ENCODE measurements at places on chromosomes 11 and 22. TPM values are rescaled to one million over a fixed set of nuclear protein-coding genes. Genes with fewer than 3 reads are reported as not detected.

GRCh38 chr11:87754685-87755084 is 420.6 kb downstream of the RAB38 start:
- no peak overlapping the region for H3K4me3 ChIP-seq
- no peaks in the 10 kb centered on the region for H3K27me3 ChIP-seq
- H3K27ac ChIP-seq, result no peak overlapping the region
- H3K36me3 ChIP-seq, result no peaks in the 10 kb centered on the region
- no peak for DNase-seq
- no peaks in the 10 kb centered on the region for H3K4me1 ChIP-seq

DNA sequence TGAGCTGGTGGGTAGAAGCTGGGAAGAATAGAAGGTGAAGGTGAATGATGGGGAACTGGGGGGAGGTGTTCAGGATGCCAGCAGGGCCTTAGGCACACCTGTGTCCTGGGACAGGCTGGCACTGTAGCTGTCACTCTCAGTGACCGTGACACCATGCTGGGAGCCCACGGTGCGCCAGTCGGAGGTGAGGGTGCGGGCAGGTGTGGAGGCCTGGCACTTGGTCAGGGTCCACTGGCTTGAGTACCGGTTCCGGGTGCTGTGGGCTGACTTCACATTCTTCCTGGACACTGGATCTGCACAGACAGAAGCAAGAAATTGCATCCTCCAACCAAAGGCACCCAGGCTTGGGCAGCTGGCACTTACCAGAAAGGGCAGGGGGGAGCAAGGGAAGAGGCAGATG is 103.8 kb downstream of the CEP164 start:
- peaks cover 8% of the 10 kb centered on the region for H3K27me3 ChIP-seq
- no peaks in the 10 kb centered on the region for H3K36me3 ChIP-seq
- H3K27ac ChIP-seq, result no peak overlapping the region
- DNase-seq, result no peak

- no peaks in the 10 kb centered on the region for H3K27me3 ChIP-seq
- no peak overlapping the region for H3K4me3 ChIP-seq
- no peaks in the 10 kb centered on the region for H3K36me3 ChIP-seq
- H3K4me1 ChIP-seq, result peaks cover 3% of the 10 kb centered on the region
- H3K27ac ChIP-seq, result no peak overlapping the region
Observed at GRCh38 chr22:17576470-17576869, 13.2 kb downstream of the SLC25A18 start.

Gene ME3
- total RNA-seq, result 49.6 TPM

DNA sequence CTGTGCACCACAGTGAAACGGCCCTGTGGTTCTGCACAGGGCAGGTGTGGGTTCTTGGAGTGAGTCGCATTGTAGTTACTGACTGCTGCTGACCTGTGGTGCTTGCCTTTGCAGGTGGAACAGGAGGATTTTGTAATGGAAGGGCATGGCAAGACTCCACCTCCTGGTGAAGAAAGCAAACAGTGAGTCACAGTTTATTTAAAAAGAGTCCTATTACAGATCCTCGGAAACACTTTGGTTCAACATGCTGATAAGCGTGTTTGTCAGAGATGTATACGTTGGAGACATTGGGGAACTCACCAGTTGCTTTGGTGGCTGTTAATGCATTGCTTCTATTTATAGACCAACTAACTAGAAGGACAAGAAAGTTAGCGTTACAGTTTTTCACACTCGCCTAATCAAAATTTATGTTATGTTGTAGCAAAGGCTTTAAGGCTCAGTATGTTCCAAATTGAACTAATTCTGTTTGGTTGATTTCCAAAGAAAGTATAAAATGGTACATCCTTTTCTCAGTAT is 21.7 kb upstream of the TNRC6B start:
- H3K27me3 ChIP-seq, result no peaks in the 10 kb centered on the region
- DNase-seq, result no peak
- no peaks in the 10 kb centered on the region for H3K4me1 ChIP-seq
- no peaks in the 10 kb centered on the region for H3K36me3 ChIP-seq

Gene GTSE1
- 29.7 TPM for total RNA-seq

Gene CSNK2A3
- 1.7 TPM for total RNA-seq

Gene RNF169
- 22.3 TPM for total RNA-seq

- DNase-seq, result peak; percentile 88
- H3K4me3 ChIP-seq, result no peak overlapping the region
- H3K27me3 ChIP-seq, result peaks cover 4% of the 10 kb centered on the region
- H3K4me1 ChIP-seq, result peaks cover 24% of the 10 kb centered on the region
Observed at GRCh38 chr11:2849994-2850770, 35.4 kb downstream of the CDKN1C start.

Gene C11orf24
- 19.9 TPM for total RNA-seq

Gene MYO7A
- total RNA-seq, result 0.97 TPM

Gene AMOTL1
- total RNA-seq, result 22.6 TPM

DNA sequence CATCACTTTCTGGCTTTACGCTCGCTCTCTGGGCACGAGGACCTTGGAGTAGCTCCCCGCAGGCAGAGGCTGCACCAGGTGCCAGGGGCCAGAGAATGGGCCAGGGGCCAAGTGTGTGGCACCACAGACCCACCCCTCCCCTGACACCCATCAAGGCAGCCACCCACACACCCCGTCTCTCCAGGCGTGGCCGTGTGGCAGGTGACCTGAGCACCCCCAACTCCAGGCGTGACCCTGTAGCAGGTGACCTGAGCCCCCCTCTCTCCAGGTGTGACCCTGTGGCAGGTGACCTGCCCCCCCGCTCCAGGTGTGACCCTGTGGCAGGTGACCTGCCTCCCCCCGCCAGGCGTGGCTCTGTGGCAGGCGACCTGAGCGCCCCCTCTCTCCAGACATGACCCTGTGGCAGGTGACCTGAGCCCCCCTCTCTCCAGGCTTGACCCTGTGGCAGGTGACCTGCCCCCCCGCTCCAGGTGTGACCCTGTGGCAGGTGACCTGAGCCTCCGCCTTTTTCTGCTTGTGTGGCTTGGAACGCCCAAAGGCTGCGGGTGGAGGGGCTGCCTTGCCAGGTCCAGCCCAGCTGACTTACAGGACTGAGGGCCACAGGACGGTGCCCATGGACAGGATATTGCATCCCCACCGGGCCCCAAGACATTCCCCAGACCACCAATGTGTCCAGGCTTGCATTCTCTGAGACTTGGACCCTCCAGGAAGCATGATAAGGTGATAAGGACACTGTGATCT is 667.2 kb downstream of the BRD1 start:
- no peaks in the 10 kb centered on the region for H3K4me1 ChIP-seq
- no peaks in the 10 kb centered on the region for H3K27me3 ChIP-seq
- no peak overlapping the region for H3K4me3 ChIP-seq
- DNase-seq, result no peak
- H3K36me3 ChIP-seq, result no peaks in the 10 kb centered on the region

GRCh38 chr11:47215366-47215910 is 664 bp downstream of the DDB2 start:
- H3K27me3 ChIP-seq, result no peaks in the 10 kb centered on the region
- DNase-seq, result peak; percentile 34
- H3K4me3 ChIP-seq, result peak overlapping the region; percentile 54
- no peaks in the 10 kb centered on the region for H3K36me3 ChIP-seq

Gene TRIM49B
- total RNA-seq, result not detected

Gene CCDC87
- 1.2 TPM for total RNA-seq

Gene CXCR5
- not detected for total RNA-seq

DNA sequence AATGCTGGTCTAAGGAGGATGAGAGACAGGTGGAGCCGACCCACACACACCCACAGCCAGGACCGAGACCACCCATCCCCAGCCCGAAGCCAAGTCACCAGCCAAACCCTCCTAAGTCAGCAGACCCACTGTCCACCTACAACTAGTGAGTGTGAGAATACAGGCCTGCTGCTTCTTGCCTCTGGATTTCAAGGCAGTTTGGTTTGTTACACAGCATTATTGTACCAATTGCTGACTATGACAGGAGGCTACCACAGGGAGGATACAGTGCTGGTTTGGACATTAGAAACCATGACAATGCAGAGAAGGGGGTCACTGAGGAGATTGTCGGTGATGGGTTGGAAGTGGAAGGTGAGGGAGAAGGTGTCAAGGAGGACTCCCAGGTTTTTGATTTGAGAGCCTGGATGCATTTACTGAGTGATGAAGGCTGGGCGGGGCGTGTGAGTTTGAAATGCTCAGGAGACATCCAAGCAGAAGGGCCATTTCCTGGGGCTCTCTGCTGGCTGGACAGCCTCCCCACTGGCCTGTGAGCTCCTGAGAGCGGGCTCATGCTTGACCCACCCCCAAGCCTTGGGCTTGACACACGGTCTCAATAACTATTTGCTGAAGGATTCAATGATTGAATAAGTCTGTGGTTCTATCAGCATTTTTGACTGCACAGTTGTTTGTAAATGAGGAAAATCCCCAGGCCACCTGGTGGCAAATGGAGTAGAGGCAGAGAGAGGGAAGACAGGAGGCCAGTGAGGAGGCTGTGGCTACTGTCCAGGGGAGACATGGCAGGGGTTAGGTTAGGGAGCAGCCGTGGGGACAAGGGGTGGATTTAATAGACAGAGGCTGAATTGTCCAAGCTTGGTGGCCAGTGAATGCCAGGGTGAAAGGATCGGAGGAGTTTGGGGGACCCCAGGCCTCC is 9.4 kb upstream of the SSTR3 start:
- H3K36me3 ChIP-seq, result no peaks in the 10 kb centered on the region
- H3K27me3 ChIP-seq, result no peaks in the 10 kb centered on the region
- no peak for DNase-seq
- no peak overlapping the region for H3K27ac ChIP-seq
- no peaks in the 10 kb centered on the region for H3K4me1 ChIP-seq

GRCh38 chr11:113278481-113278880 is 35.9 kb upstream of the TTC12 start:
- DNase-seq, result no peak
- peaks cover 27% of the 10 kb centered on the region for H3K4me1 ChIP-seq
- no peak overlapping the region for H3K4me3 ChIP-seq
- no peaks in the 10 kb centered on the region for H3K36me3 ChIP-seq
- H3K27ac ChIP-seq, result no peak overlapping the region
- H3K27me3 ChIP-seq, result no peaks in the 10 kb centered on the region

Gene NXPE4
- not detected for total RNA-seq

Gene IL18
- total RNA-seq, result not detected

Gene B4GALNT4
- total RNA-seq, result 16.4 TPM

DNA sequence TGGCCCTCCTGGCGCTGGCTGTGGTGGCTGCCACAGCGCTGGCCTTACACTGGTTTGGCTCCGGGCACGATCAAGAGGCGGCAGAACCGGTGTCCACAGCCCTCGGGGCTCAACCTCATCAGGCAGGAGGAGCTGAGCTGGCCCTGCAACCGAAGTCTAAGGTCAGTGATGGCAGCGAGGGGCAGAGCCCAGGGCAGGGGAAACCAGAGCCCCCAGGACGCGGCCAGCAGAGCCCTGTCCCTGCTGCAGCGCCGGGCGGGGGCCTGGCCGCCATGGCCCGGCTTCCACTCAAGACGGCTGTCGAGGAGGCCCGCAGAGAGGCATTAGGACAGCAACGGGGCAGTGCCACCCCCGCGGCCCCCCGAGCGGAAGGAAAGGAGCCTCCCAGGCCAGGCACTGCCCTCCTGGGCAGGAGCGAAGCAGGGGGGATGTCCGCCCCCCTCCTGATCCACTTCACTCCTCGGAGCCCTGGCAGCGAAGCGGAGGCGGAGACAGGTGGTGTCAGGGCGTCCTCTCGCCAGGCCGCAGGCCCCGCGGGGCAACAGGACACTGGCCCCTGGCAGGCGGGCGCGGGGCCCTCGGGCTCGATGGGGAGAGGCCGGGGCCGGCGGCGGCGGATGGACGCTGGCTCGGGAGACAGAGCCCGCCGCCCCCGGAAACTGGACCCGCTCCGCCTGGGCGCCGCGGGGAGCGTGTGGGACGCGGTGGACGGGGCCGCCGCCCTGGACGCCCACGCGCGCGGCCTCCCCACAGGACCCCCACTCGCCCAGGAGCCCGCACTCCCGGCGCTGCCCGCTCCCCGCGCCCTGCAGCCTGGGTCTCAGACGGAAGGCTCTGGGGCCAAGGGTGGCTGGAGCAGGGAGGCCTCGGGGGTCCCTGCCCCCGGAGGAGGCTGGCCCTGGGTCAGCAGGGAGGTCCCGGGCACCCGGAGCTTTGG is 895 bp downstream of the KLHDC7B start:
- peaks cover 34% of the 10 kb centered on the region for H3K27me3 ChIP-seq
- no peaks in the 10 kb centered on the region for H3K36me3 ChIP-seq
- H3K27ac ChIP-seq, result no peak overlapping the region
- H3K4me1 ChIP-seq, result no peaks in the 10 kb centered on the region
- H3K4me3 ChIP-seq, result no peak overlapping the region

Gene RAC2
- total RNA-seq, result 2.1 TPM

- DNase-seq, result no peak
- H3K27me3 ChIP-seq, result no peaks in the 10 kb centered on the region
- no peak overlapping the region for H3K27ac ChIP-seq
- H3K4me1 ChIP-seq, result peaks cover 36% of the 10 kb centered on the region
Observed at GRCh38 chr11:11586465-11586864, 35.3 kb downstream of the GALNT18 start.

DNA sequence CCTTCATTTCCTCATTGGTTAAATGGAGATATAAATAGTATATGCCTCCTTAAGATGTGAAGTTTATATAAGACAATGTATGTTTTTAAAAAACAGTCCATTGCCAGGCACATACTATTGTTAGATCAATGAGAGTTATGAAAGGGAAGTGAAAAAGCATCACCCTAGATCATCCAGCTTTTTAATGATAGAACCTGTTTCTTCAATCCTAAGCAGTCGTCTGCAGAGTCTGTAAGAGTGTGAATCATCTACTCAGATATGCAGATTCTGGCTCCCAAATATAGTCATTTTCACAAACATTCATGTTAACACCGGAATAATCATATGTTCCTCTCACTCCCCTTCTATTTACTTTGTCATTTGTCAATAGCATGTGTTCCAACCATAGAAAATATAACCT is 65.3 kb upstream of the SLN start:
- no peaks in the 10 kb centered on the region for H3K36me3 ChIP-seq
- no peak for DNase-seq
- H3K4me3 ChIP-seq, result no peak overlapping the region
- H3K27ac ChIP-seq, result no peak overlapping the region

GRCh38 chr11:44468345-44468988 is 97.0 kb upstream of the CD82 start:
- H3K36me3 ChIP-seq, result no peaks in the 10 kb centered on the region
- peaks cover 14% of the 10 kb centered on the region for H3K4me1 ChIP-seq
- no peak for DNase-seq
- H3K27ac ChIP-seq, result no peak overlapping the region
- H3K27me3 ChIP-seq, result no peaks in the 10 kb centered on the region

GRCh38 chr11:14657841-14658240 is 14.2 kb downstream of the PDE3B start:
- no peak overlapping the region for H3K4me3 ChIP-seq
- DNase-seq, result no peak
- H3K27ac ChIP-seq, result no peak overlapping the region
- H3K4me1 ChIP-seq, result no peaks in the 10 kb centered on the region
- H3K36me3 ChIP-seq, result no peaks in the 10 kb centered on the region
- no peaks in the 10 kb centered on the region for H3K27me3 ChIP-seq

DNA sequence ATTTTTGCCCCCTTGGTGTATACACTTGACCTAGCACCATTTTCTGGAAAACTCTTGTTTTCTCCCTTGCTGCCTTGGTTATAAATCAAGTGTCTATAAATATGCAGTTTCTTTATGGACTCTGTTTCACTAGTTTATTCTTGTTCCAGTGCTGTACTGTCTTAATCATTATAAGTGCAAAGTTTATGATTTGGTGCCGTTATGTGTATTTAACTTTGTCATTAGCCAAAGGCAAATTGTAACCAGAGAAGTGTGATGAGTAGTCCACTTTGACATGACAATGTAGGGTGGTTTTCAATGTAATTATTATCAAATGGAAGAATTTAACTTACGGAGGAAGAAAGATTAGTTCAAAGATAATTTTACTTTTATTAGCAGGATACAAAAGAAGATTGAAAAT is 40.3 kb downstream of the SPECC1L start:
- no peak overlapping the region for H3K27ac ChIP-seq
- no peaks in the 10 kb centered on the region for H3K4me1 ChIP-seq
- DNase-seq, result no peak
- no peaks in the 10 kb centered on the region for H3K27me3 ChIP-seq
- peaks cover 24% of the 10 kb centered on the region for H3K36me3 ChIP-seq

GRCh38 chr11:70751142-70751734 is 352.9 kb downstream of the CTTN start:
- no peak overlapping the region for H3K4me3 ChIP-seq
- no peak overlapping the region for H3K27ac ChIP-seq
- DNase-seq, result no peak

Data from neural progenitor cell (in vitro differentiated cells).